CD4-positive, alpha-beta T cell treated with Interleukin-12 subunit alpha and Interleukin-12 subunit beta, for 1 hour (primary cell): ENCODE measurements at places on chromosomes 13 and 19.

DNA sequence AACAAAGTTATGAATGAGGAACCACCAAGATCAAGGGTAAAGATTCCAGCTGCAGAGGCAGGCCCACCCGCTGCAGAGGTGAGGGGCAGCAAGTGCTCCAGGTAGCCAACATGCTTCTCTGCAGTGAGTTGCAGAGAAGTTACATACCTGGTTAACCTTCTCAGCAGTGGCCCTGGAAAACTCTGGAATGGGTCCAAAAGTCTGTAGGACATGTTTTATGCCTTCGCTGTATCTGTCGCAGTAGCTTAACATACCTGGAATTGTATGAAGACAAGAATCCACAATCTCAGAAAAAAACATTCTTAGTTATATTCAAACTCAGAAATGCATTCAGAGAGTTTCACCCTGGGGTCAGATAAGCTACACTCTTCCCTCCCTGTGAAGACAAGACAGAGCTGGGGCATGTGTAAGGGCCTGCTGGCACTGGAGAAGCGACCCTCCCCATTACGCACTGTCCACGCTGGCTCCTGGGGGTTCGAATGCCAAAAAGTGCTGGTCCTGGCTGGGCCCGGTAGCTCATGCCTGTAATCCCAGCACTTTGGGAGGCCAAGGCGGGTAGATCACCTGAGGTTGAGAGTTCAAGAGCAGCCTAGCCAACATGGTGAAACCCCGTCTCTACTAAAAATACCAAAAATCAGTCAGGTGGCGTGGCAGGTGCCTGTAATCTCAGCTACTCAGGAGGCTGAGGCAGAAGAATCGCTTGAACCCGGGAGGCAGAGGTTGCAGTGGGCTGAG is 121.0 kb downstream of the CRYL1 start:
- no peak for DNase-seq

DNA sequence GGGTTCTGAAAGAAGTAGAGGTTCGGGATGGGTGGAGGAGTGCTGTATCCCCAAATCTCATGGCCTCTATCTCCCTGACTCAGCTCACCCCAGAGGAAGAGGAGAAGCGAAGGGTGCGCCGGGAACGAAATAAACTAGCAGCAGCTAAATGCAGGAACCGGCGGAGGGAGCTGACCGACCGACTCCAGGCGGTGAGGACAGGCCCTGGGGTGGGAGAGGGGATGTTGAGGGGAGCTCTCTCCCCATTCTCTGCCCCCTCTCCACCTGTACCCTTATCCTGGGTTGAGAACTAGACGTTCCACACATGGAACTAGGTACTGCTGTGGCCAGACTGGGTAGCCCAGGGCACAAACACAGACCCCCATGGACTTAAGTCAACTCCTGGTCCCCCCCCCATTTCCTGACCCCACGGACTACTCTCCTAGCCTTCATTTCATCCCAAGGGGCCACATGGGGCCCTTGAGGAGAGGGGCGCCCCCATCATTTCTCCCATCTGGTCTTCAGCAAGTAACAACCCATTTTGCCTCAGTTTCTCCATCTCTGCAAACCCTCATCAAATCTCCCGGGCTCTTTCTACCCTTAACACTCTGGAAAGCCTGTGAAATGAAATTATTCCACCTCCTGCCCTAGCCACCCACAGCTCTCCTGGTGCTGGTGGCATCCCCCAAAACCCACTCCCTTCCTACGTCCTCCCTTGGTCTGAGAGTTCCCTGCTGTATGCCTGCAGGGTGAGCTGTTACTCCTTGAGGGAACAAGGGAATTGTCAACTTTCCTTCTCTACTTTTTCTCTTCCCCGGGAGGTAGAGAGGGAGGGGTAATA is 3.5 kb downstream of the FOSB start:
- DNase-seq = peak; percentile 53

DNA sequence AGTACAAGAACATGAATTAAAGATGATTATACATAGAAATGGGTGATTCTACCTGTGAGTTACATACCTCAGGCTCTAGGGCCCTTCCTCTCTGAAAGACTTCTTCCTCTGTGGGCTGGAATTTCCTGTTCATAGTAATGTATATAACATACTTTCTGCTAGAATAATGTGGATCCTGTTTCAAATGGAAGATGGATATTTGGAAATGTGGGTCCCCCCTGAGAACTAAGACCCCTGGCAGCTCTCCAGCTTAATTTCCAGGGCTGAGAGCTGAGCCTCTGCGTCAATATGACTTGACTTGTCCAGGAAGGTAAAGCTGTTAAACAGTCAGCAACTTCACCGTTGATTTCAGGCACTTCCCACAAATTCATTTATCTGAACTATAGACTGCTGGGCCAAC is 296.3 kb downstream of the NALCN start:
- DNase-seq = no peak

DNA sequence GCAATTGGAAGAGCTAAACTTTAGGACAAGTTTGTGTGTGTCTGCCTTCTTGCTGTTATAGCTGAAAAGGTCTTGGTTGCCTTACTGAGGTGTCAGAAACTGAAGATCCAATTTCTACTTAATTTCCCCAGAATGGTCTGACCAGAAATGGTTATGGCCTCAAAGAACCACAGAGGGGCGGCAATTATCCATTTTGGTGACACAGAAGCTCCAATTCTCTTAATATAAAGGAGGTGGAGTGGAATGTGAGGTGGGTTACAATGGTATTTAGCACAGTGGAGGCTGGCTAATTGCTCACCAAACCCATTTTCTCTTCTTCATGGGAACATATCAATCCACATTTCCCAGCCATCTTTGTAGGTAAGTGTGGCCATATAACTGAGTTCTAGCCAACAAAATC is 1157.2 kb downstream of the OLFM4 start:
- DNase-seq = no peak

- no peak for DNase-seq
Measured at GRCh38 chr13:40023595-40024203, 368.2 kb downstream of the COG6 start.

DNA sequence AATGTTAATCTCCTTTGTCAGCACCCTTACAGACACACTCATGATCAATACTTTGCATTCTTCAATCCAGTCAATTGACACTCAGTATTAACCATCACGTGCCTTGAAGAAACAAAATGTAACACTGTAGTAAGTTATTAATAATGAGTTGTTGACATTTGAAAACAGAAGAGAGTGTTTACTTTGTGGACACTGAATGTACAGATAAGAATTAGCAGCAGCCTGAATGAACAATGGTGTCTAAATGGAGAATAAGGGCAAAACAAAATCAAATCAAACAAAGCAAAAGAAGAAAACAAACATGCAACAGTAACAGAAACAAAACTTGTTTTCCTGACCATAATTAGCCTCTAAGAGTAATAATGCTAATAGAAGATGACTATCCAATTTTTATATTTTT is 1191.1 kb upstream of the MIR17HG start:
- no peak for DNase-seq
